ENCODE measurements at places on chromosomes 13 and 19. TPM values are rescaled to one million over a fixed set of nuclear protein-coding genes. Genes with fewer than 3 reads are reported as not detected.

KCNC3 gene
- total RNA-seq, result 0.51 TPM

GAPDHS gene
- not detected for total RNA-seq

POSTN gene
- total RNA-seq, result not detected

LRG1 gene
- 0.21 TPM for total RNA-seq

POU2F2 gene
- 55.3 TPM for total RNA-seq

TBC1D4 gene
- 62.5 TPM for total RNA-seq

TMEM255B gene
- 0.80 TPM for total RNA-seq

THAP8 gene
- total RNA-seq, result 2.0 TPM

SMG9 gene
- 77.6 TPM for total RNA-seq

ZNF471 gene
- 0.78 TPM for total RNA-seq

INSL3 gene
- 1.9 TPM for total RNA-seq

DOCK6 gene
- total RNA-seq, result 3.0 TPM

IRGC gene
- not detected for total RNA-seq

NLRP11 gene
- 0.06 TPM for total RNA-seq

CLEC17A gene
- 1.2 TPM for total RNA-seq

PLPPR3 gene
- not detected for total RNA-seq

NALCN gene
- not detected for total RNA-seq

KLC3 gene
- total RNA-seq, result not detected

ANGPTL8 gene
- total RNA-seq, result not detected

ZNF626 gene
- 8.2 TPM for total RNA-seq

CYP2A6 gene
- not detected for total RNA-seq

ADAMTSL5 gene
- 2.6 TPM for total RNA-seq

CD177 gene
- total RNA-seq, result not detected

ZNF568 gene
- total RNA-seq, result 6.5 TPM
